ENCODE measurements at places on chromosomes 1 and 21.

DNA sequence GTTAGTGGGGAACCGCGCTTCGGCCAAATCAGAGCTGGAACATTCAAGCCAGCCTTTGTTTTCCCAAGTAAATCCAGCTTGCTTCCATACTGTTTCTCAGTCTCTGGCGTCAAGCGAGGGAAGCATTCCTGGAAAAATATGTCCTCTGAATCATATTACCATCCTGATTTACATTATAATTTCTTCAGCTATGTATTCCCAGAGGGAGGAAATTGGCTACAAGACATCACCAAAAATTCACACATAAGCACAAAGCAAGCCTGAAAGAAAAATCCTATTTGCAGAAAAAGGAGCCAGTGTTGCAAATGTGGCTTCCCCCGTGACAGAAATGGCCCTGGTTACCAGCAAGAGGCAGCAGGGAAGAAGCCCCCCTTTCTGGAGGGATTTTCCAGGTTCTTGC lies 233.3 kb downstream of the KCNJ6 start:
- no peak for DNase-seq

DNA sequence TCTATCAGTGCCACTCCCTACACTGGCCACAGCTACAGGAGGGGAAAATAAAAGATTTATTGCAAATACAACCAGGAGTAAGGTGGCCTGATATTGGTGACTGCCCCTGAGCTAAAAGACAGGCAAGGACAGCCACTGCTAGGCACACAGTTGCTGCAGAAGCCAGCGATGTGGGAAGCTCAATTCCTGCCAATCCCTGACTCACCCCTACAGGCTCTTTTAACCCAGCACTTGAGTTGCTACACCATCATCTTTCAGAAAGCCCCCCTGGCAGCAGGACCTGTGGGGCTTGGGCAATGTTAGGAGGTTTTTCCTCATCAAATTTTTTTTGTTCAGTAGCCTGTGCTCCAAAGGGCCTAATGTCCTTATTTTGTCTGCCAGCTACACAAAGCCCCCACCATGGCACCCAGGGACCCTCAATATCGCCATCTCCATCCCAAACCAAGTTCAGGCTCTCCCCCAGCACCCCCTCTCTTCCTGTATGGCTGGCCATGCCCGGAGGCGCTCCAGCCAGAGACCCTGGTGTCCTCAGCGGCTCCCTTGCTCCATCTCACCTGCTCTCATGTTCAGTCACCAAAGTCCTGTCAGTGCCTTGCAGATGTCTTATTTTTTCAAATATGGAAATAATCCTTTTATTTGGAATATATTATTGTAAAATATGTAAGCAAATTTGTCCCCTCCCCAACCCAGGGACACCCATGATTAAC lies 13.4 kb downstream of the CLEC20A start:
- no peak for DNase-seq

GRCh38 chr1:216983823-216984222 lies 260.6 kb upstream of the ESRRG start:
- DNase-seq = no peak

DNA sequence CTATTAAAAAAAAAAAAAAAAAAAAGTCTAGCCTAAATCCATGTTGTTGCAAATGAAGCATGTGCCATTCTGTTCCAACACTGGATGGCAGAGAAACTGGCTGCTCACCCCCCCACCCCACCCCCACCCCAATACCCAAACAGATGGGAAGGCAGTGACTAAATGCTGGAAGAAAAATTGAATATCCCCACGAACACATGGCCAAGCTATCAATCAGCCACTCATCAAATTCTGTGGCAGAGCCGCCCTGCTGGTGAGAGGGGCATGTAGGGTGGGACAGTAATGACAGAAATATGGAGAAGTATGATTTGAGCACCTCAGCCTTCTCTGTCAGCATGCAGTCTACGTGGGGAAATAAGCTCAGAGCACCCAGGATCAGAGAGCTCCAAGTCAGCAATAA lies 34.1 kb downstream of the OPTC start:
- DNase-seq = no peak

GRCh38 chr1:223811634-223812101 lies 34.1 kb downstream of the TP53BP2 start:
- no peak for DNase-seq

DNA sequence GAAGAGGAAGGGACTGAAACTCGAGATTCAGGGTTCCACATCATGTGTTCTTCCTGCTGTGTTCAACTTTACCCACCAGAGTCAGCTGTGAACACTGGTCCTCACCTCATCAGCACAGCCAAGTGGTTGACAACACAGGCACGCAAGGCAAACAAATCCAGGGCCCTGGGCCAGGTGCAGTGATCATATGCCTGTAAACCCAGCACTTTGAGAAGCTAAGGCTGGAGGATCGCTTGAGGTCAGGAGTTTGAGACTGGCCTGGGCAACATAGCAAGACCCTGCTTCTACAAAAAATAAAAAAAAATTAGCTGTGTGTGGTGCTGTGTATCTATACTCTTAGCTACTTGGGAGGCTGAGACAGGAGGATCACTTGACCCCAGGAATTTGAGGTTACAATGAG lies 8.4 kb upstream of the XKR8 start:
- no peak for DNase-seq

DNA sequence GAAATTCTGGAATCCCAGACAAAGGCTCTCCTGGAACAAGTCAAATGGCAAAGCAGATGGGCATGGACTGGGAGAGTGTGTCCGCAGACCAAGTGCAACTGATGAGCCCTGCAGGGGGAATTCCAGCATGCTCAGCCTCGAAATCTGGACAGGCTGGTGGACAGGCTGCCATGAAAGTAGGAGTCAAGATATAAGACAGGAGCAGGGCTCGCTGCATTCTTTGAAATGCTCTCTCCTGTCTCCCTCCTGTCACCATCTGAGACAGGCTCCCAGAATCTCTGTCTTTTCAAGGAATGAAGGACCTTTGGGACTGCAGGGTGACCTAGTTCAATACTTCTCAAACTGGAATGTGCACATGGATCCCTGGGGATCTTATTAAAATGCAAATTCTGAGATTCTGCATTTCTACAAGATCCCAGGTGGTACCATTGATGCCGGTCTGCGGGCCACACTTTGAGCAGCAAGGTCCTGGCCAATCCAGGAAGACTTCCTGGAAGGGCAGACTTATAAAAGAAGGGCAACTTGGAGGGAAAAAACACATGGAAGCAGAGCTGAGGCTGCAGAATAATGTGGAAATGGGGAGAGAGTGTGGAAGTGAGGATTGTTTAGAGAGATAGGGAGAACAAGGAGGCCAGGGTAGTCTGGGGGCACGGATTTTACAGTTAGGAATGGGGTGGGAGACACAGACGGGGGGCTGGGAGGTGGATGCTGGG lies 29.8 kb downstream of the TNNT2 start:
- no peak for DNase-seq

- DNase-seq = no peak
Measured at GRCh38 chr1:214953901-214954616, 128.5 kb upstream of the KCNK2 start.

DNA sequence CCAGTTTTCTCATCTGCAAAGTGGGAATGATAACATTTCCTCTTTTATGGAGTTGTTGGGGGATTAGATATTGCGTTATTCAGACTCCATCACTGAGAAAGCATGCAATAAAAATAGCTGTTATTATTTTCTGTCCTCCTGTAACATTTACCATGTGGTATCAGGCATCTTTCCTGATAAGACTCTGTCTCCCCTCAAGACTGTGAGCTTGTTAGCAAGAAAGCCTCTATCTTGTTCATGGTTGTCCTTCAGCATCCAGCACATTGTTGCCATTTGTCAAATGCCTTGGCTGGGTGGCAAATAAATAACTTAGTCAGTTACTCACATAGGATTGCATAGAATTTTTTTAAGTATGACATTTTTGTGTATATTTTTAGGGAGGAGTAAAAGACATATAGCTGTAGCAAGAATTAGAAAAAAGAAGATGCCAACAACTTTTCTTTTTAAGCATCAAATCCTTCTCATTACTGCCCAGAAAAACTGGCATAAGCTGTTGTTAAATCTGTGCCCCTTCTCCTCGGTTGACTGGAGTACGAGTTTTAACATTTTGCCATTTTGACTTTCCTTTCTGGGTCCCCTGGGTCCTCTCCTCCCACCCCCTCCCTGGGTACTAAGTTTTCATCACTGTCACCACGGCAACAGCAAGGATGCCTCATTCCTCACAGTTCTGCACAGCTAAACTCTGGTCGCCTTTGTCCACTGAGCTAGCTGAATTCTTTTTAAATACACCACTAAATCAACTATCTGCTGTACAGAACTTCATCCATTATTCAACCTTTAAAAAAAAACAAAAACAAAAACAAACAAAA lies 1.0 kb upstream of the JAM2 start:
- DNase-seq = no peak

- no peak for DNase-seq
Measured at GRCh38 chr1:20344738-20345137, 54.1 kb downstream of the VWA5B1 start.

- DNase-seq = no peak
Measured at GRCh38 chr1:58768971-58769808, 14.7 kb downstream of the JUN start.

GRCh38 chr1:58576727-58577653 lies at the start of gene TACSTD2:
TSS of gene TACSTD2 (minus strand) at chr1:58577252. CDS start at chr1:58577156, 96 bp downstream.
- DNase-seq = no peak

DNA sequence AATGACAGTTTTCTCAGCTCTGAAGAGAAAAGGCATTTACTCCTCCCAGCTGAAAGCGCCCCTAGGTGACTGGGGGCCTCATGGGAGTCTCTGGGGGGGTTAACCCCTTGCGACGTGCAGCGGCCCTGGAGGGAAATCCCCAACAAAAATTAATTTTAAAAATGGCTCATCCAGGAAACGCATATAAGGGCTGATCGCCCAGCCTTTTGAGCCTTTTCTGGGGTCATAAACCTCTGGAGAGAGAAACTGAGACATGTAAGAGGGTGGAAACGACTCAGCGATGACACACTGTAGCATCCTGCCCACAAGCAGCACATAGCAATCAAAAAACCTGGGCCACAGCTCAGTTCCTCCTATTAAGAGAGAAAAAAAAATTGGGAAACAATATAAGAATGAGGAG lies 20.4 kb upstream of the HPDL start:
- DNase-seq = no peak

- DNase-seq = no peak
Measured at GRCh38 chr1:32228771-32229170, 6.6 kb downstream of the EIF3I start.

DNA sequence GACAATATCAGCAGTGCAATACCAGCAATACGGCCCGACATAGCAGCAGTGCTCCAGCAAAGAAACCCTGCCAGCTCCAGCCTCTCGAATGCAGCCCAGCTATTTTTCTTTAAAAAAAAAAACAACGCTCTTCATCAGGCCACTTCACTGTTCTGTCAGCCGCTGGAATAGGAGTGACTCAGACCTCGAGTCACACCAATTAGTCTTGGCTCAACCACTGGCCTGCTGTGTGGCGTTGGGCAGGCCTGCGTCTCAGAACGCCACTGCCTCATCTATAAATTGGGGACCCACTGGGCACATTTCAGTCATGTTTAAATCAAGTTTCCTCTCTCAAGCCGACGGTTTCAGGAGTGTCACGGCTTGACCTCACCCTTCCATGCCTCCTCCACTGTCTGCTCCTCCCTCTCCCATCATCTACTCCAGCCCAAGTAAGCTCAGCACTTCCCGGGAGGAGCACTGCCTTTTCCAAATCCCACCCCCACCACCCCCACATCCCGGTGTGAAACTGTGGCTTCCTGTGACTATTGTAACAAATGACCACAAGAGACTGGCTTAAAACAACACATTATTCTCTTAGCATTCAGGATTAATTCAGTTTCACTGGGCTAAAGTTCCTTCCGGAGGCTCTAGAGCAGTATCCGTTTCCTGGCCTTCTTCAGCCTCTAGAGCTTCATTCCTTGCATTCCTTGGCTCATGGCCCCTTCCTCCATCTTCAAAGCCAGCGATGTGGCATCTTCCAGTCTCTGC lies 71.9 kb upstream of the EFHD2 start:
- no peak for DNase-seq

- no peak for DNase-seq
Measured at GRCh38 chr1:54671985-54672608, 30.5 kb downstream of the MROH7 start.

DNA sequence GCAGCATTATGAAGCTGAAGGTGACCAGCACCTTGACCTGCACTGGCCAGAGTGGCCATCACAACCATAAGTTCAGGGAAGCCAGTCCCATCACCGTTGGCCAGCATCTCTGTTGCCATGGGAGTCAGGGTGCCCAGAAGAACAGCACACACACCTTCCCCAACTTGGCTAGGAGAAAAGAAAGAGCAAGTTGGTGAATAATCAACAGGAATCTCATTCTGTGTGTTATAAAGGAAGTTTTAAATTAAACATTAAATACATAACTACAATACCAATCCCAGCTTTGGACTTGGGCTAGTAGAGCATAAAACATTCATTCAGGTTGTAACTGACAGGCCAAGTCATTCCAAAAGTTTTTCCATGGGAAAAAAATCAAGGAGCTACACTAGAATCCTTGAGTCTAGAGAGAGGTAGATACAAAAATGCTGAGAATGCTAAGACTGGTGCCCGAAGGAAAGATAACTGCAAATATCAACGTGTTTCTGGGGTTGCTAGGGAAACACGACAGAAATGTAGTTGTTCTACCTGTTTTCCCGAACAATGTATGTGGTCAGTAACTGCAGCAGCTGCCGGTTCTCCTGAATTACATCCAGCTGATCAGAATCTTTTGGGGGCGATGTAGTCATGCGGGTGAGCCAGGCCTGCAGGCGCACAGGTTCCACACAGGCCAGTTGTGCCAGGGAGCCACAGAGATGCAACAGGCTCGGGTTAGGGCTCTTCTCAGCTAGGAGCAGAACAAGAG lies 45.6 kb downstream of the UBR4 start:
- DNase-seq = no peak

- no peak for DNase-seq
Measured at GRCh38 chr1:222301652-222302051, 246.3 kb downstream of the HHIPL2 start.

DNA sequence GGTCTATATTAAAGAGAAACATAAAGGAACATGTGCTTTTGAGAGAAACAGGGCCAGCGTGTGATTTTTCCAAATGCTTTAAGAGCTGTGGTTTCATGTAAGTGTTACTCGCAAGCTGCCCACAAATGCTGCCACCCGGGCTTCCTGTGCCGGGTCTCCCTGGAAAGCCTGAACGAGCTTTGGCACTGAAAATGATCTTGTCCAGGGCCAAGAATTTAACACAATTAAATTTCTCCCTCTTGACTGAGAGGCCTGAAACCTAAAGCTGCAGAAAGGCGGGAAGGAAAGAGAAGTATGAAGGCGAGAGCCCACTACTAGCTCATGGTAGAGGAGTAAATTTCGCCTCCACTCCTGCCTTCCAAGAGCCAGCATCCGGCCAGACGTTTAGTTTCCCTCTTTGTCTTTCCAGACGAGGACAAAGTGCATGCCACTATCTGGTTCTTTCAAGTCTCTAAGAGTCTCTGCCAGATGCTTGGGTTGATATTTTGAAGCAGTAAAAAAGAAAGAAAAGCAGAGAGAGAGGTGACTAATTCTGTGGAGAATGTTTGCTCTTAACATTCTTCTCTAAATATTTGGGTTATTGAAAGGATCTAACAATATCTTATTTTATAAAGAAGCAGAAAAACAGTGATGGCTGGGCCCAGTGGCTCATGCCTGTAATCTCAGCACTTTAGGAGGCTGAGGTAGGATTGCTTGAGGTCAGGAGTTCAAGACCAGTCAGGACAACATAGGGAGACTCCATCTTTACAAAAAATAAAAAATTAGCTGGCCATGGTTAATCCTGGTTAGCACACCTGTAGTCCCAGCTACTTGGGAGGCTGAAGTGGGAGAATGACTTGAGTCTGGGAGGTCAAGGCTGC lies 100.0 kb upstream of the HNRNPU start:
- DNase-seq = peak; percentile 68
